ENCODE measurements at places on chromosomes 1 and 21.
A peak's percentile ranks its signal among the peaks of the same experiment; 100 is the strongest.

- DNase-seq, result no peak
Observed at GRCh38 chr1:151817353-151817730, 12.1 kb upstream of the LINGO4 start.

- peak; percentile 65 for DNase-seq
Observed at GRCh38 chr1:167762061-167762746, 40.4 kb downstream of the MPZL1 start.

GRCh38 chr1:70553567-70553956 is 142.5 kb downstream of the CTH start:
- DNase-seq, result no peak

DNA sequence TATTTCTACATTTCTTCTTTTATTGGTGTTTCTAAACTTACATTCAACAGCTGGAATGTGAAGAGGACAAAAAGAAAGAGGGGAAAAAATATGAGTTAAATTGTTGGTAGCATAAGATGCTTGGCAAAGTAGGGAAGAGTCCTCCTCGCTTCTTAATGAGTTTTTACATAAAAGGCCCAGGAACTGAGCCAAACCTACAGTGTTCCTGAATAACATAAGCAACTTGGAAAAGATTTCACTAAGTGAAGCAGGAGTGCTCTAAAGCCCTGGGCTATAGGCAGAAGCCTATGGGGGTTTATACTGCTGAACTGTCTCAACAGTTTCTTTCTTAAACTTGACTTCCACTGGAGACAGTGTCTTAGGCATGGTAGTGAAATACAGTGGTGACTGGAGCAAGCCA is 115.0 kb upstream of the USP25 start:
- DNase-seq, result no peak

DNA sequence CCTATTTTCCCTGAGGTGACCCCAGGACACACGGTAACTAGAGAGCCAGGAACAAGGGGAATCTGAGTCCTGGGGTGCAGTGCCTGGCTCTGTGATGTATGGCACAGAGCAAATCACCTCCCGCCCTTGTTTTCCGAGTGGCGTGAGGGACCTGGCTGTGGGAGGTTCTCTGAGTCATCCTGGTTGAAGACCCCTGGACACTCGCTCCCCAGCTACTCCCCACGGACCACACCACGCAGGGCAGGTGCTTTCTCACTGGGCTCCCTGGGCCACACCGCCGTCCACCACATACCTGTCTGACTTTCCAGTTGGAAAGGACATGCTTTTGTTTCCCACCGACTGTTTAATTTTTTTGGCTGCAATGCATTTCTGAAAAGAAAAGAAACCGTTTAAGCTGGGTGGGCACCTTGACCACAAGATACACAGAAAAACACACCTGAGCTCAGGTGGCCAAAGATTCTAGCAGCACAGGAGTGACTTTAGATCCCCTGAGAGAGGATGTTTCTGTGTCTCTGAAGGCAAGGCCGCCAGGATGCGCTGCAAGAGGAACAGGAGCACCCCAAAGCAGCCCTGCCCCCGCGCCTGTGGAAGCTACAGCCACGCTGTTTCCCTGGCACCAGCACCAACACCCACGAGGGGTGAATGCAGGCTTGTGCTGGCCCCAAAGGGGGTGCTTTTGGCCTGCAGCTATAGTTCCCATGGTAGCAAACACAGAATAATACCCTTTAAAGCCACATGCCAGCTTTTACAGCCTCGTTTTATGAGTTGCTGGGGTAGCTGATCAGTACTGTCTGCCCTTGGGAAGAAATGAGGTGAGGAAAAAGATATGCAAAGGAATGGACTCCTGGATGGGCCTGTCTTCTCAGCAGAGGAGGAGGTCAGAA is 8.1 kb upstream of the SRM start:
- no peak for DNase-seq

DNA sequence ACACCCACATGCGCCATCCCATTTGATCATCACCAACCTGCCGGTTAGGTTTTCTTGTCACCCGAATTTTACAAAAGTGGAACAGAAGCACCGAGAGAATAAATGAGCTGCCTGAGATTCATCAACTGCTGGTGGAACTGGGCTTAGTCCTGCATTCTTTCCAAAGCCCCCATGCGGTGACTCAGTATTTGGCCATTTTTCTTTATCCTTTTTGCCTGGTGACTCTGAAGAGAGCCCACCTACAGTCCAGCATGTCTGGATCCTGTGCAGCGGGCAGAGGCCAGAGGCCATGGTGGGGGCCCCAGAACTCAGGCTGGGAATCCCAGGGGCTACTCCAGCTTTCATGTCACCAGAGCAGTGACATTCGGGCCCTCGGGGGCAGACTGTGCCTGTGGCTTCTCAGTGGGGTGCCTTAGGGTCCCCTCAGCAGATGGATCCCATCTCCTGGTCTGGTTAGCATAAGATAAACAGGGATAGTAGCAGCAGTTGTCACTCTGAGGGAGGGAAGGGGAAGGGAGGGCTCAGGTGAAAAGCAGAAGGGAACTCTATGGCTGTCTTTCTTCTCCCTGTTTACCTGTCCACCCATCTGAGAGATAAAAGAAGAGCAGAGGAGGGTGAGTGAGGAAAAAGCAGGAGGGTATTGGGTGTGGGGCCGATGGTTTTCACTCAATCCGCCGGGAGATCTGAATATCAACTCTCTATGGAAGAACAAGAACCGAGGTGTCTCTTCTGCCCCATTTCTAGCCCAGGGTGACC is 63.2 kb downstream of the KIF26B start:
- no peak for DNase-seq

DNA sequence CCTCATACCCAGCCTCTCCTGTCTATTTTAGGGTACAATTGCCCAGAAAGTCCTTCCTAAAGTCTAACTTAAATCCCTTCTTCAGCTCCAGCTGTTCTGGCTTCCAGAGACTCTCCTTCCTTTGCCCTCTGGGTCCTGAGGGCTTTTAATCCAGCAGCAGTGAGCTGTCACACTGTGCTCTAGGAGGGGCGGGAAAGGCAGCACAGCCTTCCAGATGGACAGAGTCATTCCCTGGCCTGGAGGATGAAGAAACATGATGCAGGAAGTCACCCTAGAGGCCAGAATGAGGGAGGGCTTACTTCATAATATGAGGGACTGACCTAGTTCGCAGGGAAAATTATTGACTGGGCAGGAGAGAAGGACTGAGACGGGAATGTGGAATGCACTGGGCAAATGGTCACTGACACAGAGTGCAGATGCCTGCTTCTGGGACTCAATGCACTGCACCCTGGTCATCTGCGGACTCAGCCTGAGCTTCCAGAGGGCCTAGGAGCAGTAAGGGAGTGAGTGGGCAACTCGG is 1.3 kb downstream of the SH2D2A start:
- DNase-seq, result no peak

DNA sequence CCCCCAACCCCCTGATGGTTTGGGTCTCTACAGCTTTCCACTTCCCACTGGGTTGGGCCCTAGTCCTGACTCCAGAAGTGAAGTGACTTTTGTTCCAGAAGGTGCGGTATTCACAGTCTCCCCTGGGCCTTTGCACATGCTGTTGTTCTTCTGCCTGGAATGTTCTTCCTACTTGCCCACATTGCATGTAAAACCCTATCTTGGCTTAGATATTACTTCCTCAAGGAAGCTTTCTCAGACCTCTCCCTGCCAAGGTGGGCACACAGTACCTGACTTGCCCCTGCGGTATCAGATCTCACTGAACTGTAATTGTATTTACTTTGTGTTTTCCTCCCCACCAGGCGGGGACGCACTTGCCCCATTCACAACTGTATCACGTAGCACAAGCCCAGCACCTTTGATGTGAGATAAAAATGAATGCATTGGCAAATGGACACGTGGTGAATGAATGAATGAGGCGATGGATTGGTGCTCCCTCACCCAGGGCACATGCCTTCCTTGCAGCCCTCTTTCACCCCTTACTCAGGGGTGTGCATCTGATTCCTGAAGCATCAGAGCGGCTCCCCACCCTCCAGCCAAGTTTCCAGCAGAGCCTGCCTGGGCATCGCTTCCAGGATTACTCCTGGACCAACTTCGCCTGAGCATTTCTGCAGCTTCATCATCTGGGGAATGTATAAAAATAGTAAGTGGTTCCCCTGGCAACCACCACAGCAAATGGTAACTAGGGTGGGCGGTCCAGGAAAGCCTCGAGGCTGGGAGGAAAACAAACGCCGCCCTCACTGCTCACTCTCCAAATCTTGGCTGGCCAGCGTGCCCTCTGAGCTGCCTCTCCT is 19.8 kb downstream of the NENF start:
- no peak for DNase-seq

DNA sequence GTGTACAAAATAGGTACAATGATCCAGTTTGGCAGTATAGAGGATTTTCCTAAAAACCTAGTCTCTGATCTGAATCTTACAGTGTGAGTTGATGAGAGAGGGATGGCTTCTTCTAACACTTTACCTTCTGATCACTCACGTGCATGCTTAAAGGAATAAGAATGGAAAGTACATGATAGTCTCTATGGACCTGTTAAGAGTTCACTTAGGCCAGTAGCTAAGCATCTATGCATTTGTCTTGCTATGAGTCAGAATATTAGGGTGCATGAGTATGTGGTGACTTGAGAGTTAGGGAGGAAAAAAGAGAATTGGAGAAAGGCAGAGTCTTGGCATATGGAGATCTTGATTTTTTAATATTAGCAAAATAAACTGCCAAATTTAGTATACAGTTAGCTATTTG is 206.3 kb downstream of the COL11A1 start:
- no peak for DNase-seq

DNA sequence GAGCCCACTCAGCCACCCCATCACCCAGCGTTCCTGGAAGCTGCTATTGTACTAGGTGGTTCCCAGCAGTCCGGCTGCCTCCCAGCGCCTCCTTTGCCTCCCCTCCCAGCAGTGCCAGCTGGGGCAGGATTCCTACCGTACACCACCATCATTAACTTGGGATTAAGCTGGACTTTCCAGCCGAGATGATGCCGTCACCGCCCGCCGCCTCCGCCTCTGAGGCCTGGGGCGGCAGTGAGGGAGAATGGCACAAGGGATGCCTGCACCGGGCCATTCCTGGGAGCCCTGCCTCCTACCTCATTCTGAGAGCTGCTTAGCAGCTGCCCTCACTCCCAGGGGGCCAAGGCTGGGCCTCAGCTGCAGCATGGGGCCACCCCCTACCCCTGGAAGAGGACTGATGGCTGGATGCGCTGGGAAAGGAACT is 13.2 kb downstream of the CNTN2 start:
- no peak for DNase-seq

DNA sequence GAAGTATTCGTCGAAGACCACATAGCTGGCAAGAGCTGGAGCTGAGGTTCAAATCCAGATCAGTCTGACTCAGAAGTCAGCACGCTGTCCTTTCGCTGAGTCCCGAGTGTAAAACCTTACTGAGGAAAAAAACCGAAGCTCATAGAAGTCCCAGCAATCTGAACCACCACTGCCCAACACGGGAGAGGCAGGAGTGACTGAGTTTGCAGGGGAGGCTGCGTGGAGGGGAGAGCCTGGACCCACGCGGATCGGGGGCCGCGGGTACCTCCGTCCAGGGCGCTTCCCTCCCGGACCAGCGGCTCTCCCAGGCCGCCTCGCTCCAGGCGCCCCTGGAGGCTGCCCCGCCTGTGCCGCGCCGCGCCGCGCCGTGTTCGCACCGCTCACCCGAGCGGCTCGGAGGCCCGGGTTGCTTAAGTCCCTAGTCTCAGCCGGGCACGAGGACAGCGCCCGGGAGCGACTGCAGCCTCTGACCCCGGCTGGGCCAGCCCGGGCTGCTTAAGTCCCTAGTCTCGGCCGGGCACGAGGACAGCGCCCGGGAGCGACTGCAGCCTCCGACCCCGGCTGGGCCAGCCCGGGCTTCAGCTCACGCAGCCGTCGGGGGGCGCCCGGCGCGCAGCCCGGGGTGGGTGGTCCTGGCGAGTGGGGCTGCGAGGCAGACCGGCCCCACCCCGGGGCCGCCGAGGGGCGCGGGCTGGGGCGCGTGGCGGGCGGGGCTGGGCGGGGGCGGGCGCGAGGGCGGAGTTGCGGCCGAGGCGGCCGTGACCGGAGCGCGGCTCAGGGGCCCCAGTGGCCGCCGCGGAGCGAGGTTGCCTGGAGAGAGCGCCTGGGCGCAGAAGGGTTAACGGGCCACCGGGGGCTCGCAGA is at the start of gene ADAMTSL4:
TSS of gene ADAMTSL4 (plus strand) at position 777 of the 864 bp plus-strand sequence. CDS start 2,881 bp downstream, outside the sequence.
- DNase-seq, result peak; percentile 40

DNA sequence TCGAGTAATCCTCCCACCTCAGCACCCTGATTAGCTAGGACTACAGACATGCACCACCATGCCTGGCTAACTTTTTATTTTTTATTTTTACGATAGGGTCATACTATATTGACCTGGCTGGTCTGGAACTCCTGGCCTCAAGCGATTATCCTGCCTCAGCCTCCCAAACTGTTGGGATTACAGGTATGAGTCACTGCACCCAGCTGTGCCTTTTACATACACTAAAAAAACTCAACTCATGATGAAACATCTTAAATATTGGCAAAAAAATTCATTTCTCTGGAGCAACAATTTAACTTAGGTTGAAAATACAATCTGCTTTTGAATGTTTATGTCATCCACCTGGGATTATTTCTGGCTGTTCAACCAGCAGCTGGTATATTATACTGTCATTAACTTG is 598.3 kb upstream of the ZP4 start:
- DNase-seq, result no peak

- no peak for DNase-seq
Observed at GRCh38 chr1:179879797-179880196, 2.2 kb upstream of the TOR1AIP2 start.
